ENCODE measurements at places on chromosomes 1 and 21.
A peak's percentile ranks its signal among the peaks of the same experiment; 100 is the strongest.

DNA sequence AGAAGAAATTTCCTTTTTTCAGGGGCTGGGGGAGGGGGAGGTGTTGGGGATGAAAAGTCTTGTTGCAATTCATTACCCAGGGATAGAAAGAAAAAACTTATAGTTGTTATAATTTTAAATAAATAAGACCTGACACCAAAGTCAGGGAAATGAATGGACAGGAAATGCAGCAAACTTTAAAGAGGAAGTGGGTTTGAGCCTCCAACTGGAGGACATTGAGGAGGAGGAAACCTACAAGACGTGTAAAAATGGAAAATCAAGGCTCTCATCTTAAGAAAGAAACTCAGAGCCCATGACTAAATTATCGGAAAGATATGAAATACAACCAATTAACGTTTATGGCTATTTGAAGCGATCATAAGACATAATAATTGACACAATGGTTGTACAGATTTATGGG lies 54.4 kb downstream of the NIBAN1 start:
- H3K27ac ChIP-seq: no peak overlapping the region
- no peak for DNase-seq
- H3K27me3 ChIP-seq: no peaks in the 10 kb centered on the region
- H3K4me1 ChIP-seq: peaks cover 33% of the 10 kb centered on the region
- no peak overlapping the region for H3K4me3 ChIP-seq

- peaks cover 7% of the 10 kb centered on the region for H3K4me1 ChIP-seq
- H3K27ac ChIP-seq: no peak overlapping the region
- peaks cover 79% of the 10 kb centered on the region for H3K36me3 ChIP-seq
- DNase-seq: no peak
- H3K4me3 ChIP-seq: no peak overlapping the region
Observed at GRCh38 chr1:156226116-156226538, 13.3 kb downstream of the PMF1 start.

DNA sequence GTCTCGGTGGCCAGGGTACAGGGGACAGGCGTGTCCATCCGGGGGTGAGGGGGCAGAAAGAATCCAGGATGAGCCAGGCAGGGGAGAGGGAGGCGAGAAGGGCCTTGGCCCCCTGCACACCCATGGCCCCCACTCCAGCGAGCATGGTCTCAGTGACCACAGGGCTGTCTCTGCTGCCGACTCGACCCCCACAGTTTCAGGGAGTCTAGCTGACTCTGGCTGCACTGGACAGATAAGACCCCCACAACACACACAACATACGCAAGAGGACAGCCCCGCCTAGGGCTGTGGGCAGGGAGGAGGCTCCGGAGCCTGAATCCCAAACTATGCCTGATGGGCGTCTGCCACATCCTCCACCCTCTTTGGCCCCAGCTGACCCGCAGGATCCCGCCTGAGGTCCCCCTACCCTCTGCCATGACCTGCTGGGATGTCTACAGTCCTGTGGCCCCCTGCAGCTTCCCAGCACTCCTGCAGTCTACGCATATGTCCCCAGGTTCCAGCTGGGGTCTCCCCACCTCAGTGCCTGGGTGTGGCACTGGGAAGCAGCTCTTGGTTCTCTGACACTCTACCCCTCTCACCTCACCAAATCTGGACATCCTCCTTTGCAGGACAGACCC lies 22.0 kb downstream of the WNT9A start:
- H3K27me3 ChIP-seq: no peaks in the 10 kb centered on the region
- H3K4me3 ChIP-seq: no peak overlapping the region
- no peak overlapping the region for H3K27ac ChIP-seq
- H3K4me1 ChIP-seq: no peaks in the 10 kb centered on the region
- H3K36me3 ChIP-seq: peaks cover 11% of the 10 kb centered on the region

- peak; percentile 93 for DNase-seq
- H3K4me3 ChIP-seq: no peak overlapping the region
- no peaks in the 10 kb centered on the region for H3K36me3 ChIP-seq
- H3K27ac ChIP-seq: no peak overlapping the region
- no peaks in the 10 kb centered on the region for H3K27me3 ChIP-seq
Observed at GRCh38 chr1:109640285-109640865, 15.5 kb upstream of the GSTM4 start.

DNA sequence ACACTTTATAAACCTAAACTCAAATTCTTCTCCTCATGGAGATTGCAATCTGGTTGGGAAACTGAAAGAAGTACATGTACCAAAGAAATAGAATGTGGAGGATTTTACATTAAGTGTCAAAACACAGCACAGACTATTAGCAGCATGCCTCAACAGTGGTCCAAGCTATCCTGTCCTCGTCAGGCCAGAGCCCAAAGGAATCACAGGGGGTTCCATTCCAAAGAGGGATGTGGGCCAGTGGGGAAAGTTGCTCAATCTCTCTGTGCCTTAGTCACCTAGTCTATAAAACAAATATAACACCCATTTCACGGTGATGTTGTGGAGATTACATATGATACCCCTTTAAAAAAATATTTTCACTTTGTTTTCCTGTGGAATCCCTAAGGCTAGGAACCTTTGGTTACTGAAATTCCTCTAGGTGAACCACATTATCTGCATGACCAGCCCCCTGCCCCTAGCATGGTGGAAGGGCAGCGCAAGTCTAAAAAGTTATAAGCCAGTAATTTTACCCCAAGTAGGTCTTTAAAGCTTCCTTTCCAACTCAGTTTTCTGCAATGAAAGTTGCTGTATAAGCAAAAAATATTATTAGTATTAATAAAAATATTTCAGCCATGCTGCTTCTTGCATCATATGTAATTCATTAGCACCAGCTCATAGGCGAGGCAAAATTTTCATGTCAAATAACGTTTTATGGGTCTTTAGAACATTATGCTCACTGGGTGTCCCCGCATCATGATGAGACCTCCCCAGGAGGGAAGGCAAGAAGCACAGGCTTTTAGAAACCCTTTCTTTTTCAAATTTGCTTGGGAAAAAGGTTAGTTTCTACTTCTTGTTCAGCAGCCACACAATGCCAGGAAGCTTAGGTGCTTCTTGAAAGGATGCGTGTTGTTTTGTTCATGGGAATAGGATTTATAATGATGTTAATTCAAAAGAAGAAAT lies 548.8 kb upstream of the PKN2 start:
- H3K4me1 ChIP-seq: no peaks in the 10 kb centered on the region
- H3K4me3 ChIP-seq: no peak overlapping the region
- no peak for DNase-seq
- no peaks in the 10 kb centered on the region for H3K36me3 ChIP-seq

- H3K27ac ChIP-seq: no peak overlapping the region
- H3K4me3 ChIP-seq: no peak overlapping the region
- no peaks in the 10 kb centered on the region for H3K36me3 ChIP-seq
- no peaks in the 10 kb centered on the region for H3K4me1 ChIP-seq
Observed at GRCh38 chr1:80566123-80566522, 1234.6 kb upstream of the ADGRL2 start.

GRCh38 chr1:29415156-29415830 lies 179.0 kb downstream of the PTPRU start:
- no peaks in the 10 kb centered on the region for H3K36me3 ChIP-seq
- peaks cover 7% of the 10 kb centered on the region for H3K27me3 ChIP-seq
- no peak overlapping the region for H3K4me3 ChIP-seq

DNA sequence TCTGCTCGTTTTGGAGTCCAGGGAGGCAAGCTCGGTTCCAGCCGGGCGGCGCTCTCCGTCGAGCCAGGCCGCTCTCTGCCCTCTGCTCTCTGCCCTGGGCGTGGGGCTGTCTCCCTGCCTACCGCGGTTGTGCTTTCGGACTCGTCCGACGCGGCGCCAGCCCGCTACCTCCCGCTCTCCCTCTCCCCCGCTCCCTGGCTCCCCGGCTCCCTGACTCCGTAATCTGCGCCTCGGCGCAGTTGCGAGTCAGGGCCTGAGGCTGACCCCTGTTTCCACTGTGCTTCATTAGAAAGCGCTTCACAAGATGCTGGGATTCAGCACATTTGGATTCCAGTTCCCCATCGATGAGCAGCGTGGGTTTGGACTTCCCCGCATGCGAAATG lies 2.2 kb downstream of the SOX13 start:
- peak; percentile 44 for DNase-seq
- H3K4me1 ChIP-seq: peaks cover 38% of the 10 kb centered on the region
- H3K27me3 ChIP-seq: no peaks in the 10 kb centered on the region
- peak overlapping the region; percentile 77 for H3K4me3 ChIP-seq
- no peaks in the 10 kb centered on the region for H3K36me3 ChIP-seq

DNA sequence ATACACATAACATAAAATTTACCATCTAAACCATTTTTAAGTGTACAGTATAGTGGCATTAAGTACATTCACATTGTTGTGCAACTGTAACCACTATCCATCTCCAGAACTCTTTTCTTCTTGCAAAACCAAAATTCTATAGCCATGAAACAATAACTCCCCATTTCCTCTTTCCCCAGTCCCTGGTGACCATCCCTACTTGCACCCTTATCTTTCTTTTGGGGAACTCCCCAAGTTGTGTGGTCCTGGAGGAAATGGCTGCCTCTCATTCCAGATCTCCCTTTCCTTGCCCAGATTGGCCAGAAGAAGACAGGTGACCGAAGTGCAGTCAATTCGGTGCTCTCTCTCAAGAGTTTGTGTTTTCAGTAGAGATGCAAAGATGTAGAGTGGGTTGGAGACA lies 389.6 kb upstream of the C1orf87 start:
- H3K36me3 ChIP-seq: no peaks in the 10 kb centered on the region
- H3K4me3 ChIP-seq: no peak overlapping the region
- DNase-seq: no peak
- H3K27ac ChIP-seq: no peak overlapping the region

- H3K4me1 ChIP-seq: peaks cover 7% of the 10 kb centered on the region
- H3K4me3 ChIP-seq: no peak overlapping the region
- no peak overlapping the region for H3K27ac ChIP-seq
Observed at GRCh38 chr1:208254376-208254775, 10.2 kb upstream of the PLXNA2 start.

- no peaks in the 10 kb centered on the region for H3K27me3 ChIP-seq
- no peak overlapping the region for H3K27ac ChIP-seq
- no peak for DNase-seq
- no peak overlapping the region for H3K4me3 ChIP-seq
Observed at GRCh38 chr1:43962324-43962723, 7.5 kb upstream of the DPH2 start.

Data from stomach (tissue), 19 donors.